ENCODE measurements at places on chromosomes 13 and 19.

DNA sequence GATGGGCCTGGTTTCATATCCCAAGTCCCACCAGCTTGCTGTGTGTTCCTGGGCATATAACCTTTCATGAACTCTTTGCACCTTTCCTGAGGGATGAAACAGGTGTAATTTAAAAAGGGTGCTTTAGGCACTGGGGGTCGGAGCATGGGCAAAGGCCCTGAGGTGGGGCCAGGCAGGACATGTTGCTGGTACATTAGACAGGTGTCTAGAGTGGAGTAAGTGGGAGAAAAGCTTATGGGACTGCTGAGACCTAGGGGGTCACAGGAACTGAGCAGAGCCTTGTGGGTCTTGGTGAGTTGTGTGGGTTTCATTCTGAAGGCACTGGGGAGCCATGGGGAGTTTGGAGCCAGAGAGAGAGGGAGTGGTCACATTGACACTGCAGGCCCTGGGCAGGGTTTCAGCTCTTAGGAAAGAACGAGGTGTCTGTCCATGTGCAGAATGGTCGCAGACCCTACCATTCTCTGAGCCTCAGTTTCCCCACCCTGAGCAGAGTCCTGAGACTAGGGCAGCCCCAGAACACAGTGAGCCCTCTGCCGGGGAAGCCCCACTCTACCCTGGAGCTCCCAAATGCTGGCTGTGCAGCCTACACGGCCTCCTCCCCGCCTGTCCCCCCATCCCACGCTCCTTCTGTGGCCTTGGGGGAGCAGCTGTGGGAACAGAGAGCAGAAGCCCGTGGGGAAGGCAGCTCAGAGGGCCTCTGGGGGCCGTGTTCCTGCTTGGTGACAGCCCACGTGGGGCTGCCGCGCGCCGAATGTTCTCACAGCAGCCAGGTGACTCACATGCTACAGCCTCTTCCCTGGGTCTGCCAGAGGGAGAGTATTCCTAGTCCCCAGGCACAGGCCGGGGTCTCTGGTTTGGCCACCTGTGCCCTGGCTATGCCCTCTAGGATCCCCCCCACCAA lies 7.3 kb upstream of the HOMER3 start:
- DNase-seq = no peak

- no peak for DNase-seq
These were observed 809 bp upstream of the B9D2 start for GRCh38 chr19:41364524-41365391.

- DNase-seq = no peak
These were observed 2.1 kb upstream of the PLVAP start for GRCh38 chr19:17379221-17379631.

DNA sequence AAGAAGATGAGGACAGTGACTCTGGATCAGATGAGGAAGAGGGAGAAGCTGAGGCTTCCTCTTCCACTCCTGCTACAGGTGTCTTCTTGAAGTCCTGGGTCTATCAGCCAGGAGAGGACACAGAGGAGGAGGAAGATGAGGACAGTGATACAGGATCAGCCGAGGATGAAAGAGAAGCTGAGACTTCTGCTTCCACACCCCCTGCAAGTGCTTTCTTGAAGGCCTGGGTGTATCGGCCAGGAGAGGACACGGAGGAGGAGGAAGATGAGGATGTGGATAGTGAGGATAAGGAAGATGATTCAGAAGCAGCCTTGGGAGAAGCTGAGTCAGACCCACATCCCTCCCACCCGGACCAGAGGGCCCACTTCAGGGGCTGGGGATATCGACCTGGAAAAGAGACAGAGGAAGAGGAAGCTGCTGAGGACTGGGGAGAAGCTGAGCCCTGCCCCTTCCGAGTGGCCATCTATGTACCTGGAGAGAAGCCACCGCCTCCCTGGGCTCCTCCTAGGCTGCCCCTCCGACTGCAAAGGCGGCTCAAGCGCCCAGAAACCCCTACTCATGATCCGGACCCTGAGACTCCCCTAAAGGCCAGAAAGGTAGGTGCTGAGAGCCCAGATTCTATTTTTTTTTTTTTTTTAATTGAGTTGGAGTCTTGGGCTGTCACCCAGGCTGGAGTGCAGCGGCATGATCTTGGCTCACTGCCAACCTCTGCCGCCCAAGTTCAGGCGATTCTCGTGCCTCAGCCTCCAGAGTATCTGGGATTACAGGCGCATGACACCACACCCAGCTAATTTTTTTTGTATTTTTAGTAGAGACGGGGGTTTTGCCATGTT lies 2.3 kb downstream of the PPP1R15A start:
- peak; percentile 52 for DNase-seq

GRCh38 chr13:40662866-40663265 lies 3.6 kb downstream of the FOXO1 start:
- no peak for DNase-seq

DNA sequence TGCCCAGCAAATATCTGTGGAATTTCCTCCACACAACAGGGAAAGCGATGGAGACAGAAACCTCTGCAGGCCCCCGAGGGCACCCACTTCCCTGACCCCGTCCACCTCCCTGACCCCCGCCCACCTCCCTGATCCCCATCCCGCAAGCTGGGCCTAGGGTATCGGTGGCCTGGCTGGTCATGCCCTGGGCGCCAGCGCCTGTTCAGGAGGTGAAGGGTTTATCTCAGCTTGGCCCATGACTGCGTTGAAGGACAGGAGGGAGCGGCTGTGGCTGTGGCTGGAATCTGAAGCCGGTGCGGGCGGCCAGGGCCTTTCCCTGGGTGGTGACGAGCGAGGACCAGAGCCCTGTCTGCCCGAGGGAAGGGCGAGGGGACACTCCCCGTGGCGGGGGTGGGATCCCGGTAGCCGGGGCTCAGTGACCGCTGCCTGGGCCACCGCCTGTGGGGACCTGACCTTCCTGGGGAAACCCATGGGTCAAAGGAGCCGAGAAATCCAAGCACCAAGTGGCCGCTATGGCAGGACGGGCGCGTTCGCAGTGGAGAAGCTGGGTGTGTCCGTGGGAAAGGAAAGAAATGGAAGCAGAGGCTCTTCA lies 20.7 kb downstream of the GAS6 start:
- DNase-seq = no peak

All from natural killer cell (primary cell).